ENCODE measurements at places on chromosomes 5 and 9. TPM values are rescaled to one million over a fixed set of nuclear protein-coding genes. Genes with fewer than 3 reads are reported as not detected.

GRCh38 chr9:5015934-5016333 lies 30.9 kb downstream of the JAK2 start:
- no peak for DNase-seq

SPATA31C1 gene
- not detected for total RNA-seq

SLC31A2 gene
- total RNA-seq: 13.6 TPM

FOXD4 gene
- 0.24 TPM for total RNA-seq

- no peak for DNase-seq
These were observed 74.8 kb downstream of the CDK5RAP2 start for GRCh38 chr9:120505186-120505585.

DNA sequence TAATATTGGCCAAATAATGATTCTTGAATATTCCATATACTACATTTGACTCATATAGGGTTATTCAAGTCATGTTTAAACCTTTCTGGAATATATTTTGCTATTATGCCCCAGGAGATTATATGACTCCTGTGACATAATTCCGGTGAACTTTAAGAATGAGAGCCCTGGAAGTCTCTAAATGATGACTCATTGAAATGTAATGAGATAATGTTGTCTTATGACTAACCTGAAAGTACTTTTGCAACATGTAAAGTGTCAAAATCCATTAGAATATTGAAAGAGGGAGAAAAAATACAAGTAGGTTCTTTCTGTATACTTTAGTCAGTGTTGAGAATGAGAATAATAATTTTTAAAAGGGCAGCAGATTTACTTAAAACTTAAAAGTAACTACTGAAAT lies 830.4 kb downstream of the MAT2B start:
- DNase-seq: no peak

DNA sequence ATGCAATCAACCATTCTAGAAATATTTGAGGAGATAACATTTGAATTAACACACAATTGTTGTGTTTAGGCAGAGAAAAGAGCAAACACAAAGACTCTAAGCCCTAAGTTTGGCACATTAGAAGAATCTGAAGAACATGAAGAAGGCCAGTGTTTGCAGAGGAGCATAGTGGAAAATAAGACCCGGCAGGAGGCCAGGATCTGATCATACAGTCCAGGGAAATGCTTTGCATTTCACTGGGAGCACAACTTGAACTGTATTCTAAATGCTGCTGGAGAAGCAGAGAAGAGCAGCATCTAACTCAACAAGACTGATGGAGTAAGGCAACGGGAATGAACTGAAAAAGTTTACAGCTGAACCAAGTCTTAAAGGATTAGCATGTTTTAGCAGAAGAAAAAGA lies 463.4 kb downstream of the ZNF608 start:
- DNase-seq: no peak

TSSK1B gene
- total RNA-seq: not detected

DNA sequence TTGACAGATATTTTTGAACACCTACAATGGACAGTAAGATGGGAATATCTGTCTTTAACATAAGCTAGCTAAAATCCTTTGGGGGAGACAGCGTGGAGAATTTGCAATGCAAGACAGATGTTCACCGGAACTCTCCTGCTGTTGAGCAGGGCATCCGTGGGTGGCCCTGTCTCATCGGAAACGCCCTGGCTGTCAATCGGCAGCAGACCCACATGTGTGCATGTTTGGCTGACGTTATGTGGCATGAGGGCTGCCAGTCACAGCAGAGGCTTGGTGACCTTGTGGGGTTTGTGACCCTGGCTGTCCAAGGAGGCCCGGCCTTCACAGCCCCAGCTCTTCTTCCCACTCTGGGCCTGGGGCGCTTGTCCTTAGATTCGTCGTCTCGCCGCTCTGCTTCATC lies 129.7 kb upstream of the OTULINL start:
- no peak for DNase-seq

- DNase-seq: no peak
These were observed 1077.0 kb upstream of the C9orf72 start for GRCh38 chr9:28650327-28650726.

GARIN3 gene
- total RNA-seq: not detected

GRCh38 chr9:77158772-77159513 lies 18.4 kb upstream of the VPS13A start:
- no peak for DNase-seq
